Stimulated activated CD8-positive, alpha-beta memory T cell treated with anti-CD3 and anti-CD28 coated beads, Interleukin-2, amount 100 ng/mL, for 48 hours (primary cell): ENCODE measurements at places on chromosomes 13 and 19.

DNA sequence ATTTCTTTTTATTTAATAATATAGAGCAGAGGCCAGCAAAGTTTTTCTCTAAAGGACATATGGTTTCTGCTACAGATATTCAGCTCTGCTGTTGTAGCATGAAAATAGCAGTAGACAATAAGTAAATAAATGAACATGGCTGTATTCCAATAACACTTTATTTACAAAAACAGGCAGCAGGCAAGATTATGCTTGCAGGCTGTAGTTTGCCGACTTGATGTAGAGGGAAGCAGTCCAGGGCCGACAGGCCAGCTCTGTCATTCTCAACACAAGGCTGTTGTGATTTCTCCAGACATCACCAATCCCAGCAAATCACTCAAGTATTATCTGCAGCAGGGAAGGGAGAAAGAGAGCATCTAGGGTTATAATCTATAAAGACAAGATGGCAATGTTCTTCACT, 1062.5 kb upstream of the PCDH9 start:
- DNase-seq = no peak

DNA sequence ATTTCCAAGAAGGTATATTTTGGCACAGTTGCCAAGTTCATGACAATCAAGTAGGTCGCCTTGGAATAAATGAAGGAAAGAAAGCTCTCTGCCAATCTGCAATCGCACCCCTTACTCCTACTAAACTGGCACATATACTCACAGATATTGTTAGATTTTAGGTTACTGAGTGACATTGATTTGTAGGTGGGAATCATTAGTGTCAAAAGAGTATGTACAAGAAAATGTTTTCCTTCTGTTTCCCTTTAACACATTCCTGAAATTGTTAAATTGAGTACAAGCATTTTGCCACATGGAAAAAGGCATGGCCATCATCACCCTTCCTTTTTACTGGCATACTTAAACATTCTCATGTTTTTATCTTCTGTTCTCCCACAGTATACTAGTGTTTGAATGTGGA, 2868.3 kb upstream of the PCDH20 start:
- no peak for DNase-seq

GRCh38 chr19:39430675-39431593, 4.8 kb downstream of the RPS16 start:
- peak; percentile 60 for DNase-seq

- no peak for DNase-seq
Observed at GRCh38 chr19:32350471-32350865, 5.1 kb downstream of the ZNF507 start.

DNA sequence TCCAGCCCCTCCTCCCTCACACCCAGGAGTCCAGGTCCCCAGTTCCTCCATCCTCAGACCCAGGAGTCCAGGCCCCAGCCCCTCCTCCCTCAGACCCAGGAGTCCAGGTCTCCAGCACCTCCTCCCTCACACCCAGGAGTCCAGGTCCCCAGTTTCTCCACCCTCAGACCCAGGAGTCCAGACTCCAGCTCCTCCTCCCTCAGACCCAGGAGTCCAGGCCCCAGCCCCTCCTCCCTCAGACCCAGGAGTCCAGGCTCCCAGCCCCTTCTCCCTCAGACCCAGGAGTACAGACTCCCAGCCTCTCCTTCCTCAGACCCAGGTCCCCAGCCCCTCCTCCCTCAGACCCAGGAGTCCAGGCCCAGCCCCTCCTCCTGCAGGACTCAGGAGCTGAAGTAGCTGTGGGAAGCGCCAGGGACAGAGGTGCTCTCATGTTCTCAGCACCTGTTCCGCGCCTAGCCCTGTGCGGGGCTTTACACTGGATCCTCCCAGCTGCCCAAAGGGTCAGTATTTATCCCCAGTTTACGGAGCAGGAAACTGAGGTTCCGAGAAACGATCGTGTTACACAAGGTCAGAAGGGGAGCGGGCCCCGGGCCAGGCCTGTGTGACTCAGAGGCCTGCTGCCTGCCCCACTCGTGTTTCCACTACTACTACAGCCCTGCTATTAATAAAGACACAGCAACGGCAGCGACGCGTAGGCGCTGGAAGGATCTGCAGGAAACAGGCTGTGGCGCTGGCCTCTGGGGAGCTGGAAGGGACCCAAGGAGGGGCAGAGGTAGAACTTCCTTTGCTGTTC, 1.7 kb upstream of the SBK3 start:
- no peak for DNase-seq

- no peak for DNase-seq
Observed at GRCh38 chr19:28667348-28667977, 545.5 kb downstream of the UQCRFS1 start.

- DNase-seq = no peak
Observed at GRCh38 chr13:99386495-99386894, 79.3 kb upstream of the GPR183 start.

- no peak for DNase-seq
Observed at GRCh38 chr13:36436811-36437210, 4.5 kb downstream of the CCNA1 start.

DNA sequence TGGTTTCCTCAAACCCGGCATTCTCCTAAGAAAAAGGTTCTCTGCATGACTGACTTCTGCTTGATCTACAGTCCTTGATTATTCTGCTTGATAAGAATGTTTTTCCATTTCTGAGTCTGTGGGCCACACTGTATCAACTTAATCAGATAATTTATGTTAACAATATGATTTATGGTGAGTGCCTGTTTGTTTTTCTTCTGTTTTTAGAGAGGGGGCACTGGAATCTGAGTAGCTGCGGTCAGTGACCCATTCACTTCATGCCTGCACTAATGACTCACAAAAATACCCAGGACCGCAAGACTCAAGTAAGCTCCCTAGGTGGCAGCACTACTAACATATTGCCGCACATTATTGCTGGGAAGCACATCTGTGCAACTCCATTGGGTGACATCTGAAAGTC, 542.3 kb upstream of the ATXN8OS start:
- DNase-seq = no peak

- DNase-seq = peak; percentile 60
Observed at GRCh38 chr19:4059891-4060620, 6.6 kb downstream of the ZBTB7A start.

- no peak for DNase-seq
Observed at GRCh38 chr19:3012621-3013262, 16.3 kb downstream of the TLE2 start.

- DNase-seq = no peak
Observed at GRCh38 chr13:113538689-113539058, 45.9 kb upstream of the TFDP1 start.

GRCh38 chr13:113192279-113192678, 16.2 kb downstream of the PCID2 start:
- DNase-seq = no peak

GRCh38 chr19:56155124-56155687, 14.1 kb downstream of the ZNF444 start:
- DNase-seq = no peak

GRCh38 chr19:50368649-50369570, 3.5 kb upstream of the NAPSA start:
- peak; percentile 58 for DNase-seq

- no peak for DNase-seq
Observed at GRCh38 chr13:97015661-97016350, 21.5 kb upstream of the OXGR1 start.

- DNase-seq = no peak
Observed at GRCh38 chr13:113959198-113959597, 14.7 kb downstream of the C13orf46 start.

GRCh38 chr19:19579533-19580361, 38.7 kb downstream of the PBX4 start:
- no peak for DNase-seq

DNA sequence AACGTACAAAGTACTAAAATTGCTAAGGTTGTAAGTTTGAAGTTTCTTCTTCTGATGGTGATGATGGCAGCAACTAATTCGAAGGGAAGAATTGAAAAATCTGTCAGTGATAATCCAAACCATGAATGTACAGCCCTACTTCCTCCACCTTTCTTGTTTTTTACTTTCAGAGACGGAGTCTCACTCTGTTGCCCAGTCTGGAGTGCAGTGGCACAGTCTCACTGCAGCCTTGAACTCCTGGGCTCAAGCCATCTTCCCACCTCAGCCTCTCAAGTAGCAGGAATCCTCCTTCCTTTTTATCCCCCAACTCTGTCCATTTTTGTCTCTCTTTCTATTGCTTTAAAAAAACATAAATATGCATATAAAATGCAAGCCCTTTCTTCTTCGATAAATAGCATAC, 112.3 kb upstream of the SOX21 start:
- no peak for DNase-seq

GRCh38 chr13:113882267-113882630, 18.4 kb upstream of the GAS6 start:
- DNase-seq = no peak

DNA sequence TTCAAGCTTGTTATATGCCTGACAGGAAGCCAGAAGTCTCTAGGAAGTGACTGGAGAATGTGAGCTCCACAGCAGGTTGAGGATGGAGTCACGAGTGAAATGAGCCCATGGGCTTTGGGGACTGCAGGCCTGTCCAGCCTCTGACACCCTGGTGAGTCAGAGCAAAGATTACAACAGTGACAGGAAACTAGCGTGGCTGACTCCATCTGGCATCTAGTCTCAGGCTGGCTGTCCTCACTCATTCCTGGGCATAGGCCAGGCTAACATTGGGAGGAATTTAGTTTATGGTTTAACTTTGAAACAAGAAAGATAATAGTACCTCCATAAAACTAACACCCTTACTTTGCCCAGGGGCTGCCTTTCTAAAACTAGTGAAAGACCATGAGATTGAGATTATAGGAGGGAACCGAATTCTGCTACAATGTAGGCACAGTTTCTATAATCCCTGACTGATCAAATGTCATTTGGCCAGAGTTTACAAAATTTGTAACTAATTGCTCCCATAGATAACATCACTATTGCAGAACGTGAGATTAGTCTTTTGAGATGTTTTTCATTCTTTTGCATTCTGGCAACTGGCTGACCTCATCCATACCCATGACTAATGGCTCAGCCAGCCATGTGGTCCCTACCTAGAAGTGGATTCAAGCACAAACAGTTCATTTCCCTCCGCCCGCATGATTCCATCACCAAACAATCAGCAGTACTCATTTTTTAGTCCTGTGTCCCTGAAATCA, 28.4 kb downstream of the PSG1 start:
- no peak for DNase-seq

DNA sequence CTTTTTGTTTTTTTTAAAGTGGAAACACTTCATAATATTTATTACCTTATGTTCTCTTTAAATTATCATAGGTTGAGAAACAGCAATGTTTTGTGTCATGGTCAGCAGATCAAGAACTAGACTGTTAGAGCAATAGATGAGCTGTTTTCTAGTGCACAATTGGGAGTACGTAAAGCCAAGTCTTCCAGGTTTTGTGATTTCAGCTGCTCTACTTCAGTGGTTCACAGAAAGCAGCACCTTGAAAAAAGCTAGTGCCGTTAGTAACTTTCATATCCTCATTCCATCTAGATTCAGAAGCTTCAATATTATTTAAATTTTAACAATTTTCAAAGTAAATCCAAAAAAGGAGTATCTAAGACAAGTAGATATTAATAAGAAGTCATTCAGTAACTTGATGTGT, 1.9 kb downstream of the GPR18 start:
- DNase-seq = no peak

- no peak for DNase-seq
Observed at GRCh38 chr19:45166723-45167252, 6.0 kb upstream of the NKPD1 start.

DNA sequence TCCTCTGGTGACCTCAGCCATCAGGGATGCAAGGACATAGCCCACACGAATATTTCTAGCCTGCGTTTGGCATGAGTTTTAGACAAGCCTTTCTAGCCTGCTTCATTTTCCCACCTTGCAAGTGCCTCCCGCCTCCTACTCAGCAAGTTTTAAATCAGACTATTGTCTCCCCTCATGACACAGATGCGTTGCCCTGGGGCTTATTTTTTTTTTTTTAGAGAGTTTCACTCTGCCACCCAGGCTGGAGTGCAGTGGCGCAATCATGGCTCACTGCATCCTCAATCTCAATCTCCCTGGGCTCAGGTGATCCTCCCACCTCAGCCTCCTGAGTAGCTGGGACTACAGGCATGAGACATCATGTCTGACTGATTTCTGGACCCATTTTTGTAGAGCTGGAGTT, 14.6 kb downstream of the GJB2 start:
- no peak for DNase-seq

DNA sequence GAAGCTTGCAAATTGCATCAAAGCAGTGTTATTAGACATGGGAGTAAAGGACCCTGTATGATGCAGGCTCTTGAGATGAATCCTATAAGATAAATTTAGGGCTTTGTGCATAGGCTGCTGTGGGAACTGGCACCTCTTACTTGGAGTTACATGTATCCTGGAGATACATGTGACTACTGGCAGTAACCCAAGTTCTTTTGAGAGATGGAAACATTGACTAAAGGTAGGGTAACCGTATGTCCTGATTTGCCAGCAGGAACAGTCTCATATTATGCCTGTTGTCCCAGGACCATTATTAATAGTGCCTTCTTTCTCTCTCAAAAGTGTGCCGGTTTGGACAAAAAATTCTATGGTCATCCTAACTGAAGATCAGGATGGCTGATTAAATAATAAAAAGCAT, 195.4 kb downstream of the LACC1 start:
- DNase-seq = no peak

GRCh38 chr19:18483119-18483890, 38.6 kb downstream of the ELL start:
- no peak for DNase-seq

- DNase-seq = no peak
Observed at GRCh38 chr13:24142886-24143285, 17.6 kb upstream of the SPATA13 start.

GRCh38 chr13:91375116-91375729, 23.2 kb upstream of the GPC5 start:
- no peak for DNase-seq

GRCh38 chr13:52808842-52809219, 39.6 kb downstream of the PCDH8 start:
- no peak for DNase-seq

DNA sequence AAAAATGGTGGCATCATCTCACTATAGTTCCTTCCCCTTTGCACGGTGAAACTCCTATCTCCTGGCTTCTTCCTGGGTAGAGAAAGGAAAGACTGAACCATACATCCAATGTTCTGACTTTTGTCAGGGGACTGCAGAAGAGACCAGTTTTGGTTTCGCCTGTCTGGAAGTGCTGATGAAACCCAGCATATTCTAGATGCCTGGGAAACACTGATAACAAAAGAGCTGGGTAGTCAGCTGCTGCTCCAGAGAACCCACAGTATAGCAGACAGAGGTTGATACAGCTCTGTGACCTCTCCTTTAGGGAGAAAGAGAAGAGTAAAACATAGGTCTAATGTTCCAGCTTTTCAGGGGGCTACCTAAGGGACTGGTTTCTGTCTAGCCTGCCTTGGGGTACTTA, 695.3 kb downstream of the DIAPH3 start:
- no peak for DNase-seq

- no peak for DNase-seq
Observed at GRCh38 chr13:46079770-46080169, 25.1 kb downstream of the CPB2 start.

DNA sequence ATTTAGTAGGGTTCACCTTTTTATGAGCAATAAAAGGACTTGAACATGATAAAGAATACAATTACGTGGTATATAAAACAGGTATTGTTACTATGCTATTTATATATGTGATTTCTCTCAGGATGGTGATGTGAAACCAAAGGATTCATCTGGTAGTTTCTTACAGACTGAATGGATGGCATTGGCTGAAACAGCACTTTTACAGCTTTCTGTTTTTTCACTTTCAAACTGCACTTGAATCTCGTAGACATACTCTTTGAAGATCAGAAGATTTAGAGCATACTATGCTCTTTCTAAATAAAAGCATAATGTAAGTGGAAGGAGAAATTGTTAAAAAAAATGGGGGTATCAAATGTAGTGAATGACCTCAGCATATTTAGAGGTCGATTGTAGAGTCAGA, 354.8 kb downstream of the HS6ST3 start:
- no peak for DNase-seq

GRCh38 chr13:84279166-84279565, 396.9 kb upstream of the SLITRK1 start:
- no peak for DNase-seq
